ENCODE measurements at places on chromosomes 2 and 18.

- DNase-seq: no peak
Measured at GRCh38 chr18:65735155-65735554, 15.7 kb upstream of the CDH7 start.

DNA sequence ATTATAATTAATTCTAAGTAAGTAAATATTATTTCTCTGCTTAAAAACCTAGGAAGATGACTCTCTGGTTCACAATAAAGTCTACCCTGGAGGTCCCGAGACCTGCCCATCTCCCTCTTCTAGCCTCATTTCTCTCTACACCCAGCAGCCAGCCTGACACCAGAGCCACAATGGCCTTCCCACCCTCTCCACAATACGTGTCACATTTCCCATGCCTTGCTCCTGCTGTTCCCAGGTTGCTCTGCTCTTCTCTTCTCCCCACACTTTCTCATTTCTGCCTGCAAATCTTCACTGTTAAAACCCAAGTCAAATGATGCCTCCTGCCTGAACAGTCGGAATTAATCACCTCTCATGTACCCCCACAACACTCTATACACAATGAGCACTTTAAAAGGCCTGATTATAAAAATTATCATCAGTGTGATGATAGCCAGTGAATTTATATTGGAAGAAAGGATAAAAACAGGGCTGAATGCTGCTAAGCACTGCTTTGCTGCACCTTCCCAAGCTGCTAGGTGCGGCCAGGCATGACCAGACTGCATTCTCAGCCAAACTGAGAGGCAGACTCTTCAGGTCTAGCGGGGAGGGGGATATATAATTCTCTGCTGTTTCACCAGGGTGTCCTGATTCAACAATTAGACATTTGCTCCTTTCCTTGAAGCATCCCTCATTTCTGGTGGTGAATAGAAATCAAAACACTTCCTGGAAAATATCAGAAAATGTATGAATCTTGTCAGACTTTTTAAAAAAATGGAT, 160.6 kb downstream of the DTNA start:
- DNase-seq: no peak

- no peak for DNase-seq
Measured at GRCh38 chr2:176103742-176104315, 3.3 kb upstream of the HOXD11 start.

GRCh38 chr18:10121786-10122515, 208.1 kb downstream of the VAPA start:
- peak; percentile 93 for DNase-seq

DNA sequence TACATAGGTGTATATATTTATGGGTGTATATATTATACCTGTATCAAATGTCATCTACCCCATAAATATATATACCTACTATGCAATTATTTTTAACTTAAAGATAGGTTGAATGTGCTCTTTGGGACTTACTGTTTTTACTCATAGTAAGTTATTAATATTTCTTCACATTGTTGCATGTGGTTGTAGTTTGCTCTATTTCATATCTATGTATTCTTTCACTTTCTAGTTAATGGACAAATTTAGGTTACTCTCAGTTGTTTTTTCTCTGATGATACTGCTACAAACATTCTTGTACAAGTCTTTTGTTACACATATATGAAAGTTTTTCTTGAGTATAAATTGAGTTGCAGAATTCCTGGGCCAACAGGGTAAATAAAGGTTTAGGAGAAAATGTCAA, 601.8 kb upstream of the ID2 start:
- DNase-seq: no peak

DNA sequence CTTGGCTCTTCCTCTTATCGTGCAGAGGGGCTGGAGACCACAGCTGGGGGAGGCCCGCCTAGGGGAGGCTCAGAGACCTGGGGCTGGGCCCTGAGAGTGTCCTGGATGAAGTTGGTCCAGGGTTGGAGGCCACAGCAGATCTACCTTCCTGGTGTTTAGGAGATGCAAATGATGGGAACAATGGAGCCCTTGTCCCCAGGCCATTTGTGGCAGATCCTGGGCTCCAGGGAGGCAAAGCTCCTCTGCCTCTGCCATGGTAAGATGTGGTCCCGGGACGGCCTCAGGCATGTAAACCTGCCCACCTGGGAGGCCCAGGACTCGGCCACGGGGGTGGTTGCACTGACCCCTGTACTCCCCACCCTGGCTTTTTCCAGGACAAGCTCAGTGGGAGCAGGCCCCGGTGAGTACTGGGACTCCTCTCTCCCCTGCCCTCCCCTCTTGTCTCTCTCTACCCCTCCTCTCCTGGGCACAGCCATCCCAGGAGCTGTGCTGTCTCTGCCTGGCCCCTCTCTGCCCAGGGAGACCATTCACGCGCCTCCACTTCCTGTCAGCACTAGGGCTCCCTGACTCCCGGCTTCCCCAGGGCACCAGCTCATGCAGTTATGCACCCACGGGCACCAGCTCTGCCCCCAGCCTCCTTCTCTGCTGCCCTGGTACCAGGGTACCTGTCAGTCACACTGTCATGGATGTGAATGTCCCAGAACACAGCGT, 10.9 kb downstream of the SH2D6 start:
- no peak for DNase-seq

DNA sequence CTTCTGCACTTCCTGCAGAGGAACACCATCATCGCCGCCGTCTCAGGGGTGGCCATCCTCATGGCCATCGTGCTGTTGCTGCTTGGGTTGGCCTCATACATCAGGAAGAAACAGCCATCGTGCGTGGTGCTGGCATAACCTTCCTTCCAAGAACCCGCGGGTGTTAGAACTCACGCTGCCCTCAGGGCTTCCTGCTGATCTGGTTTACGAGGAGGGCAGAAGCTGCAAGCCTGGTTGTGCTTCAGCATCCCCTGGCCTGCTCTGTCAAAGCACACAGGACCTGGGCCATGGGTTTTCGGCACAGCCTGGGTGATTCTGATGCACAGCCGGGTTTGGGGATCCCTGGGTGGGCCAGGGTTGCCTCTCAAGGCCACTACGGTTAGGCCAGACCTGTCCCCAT, 12.2 kb upstream of the ZAP70 start:
- DNase-seq: no peak

All from NCI-H187 treated with DMSO at 0.1 percent for 48 hours (cell line).